ENCODE measurements at places on chromosomes 6 and 20.

DNA sequence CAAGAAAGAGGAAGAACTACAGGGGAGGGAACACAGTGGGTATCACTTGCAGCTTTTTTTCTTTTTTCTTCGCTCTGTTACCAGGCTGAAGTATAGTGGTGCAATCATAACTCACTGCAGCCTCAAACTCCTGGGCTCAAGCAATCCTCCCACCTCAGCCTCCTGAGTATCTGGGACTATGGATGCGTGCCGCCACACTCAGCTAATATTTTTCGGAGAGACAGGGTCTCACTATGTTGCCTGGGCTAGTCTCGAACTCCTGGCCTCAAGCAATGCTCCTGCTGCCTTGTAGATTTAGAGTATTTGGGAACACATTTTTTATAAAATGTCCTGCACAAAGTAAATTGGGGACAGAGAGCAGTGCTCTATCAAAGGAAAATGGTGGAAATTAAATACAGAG, 28.3 kb downstream of the PARD6B start:
- DNase-seq: no peak

DNA sequence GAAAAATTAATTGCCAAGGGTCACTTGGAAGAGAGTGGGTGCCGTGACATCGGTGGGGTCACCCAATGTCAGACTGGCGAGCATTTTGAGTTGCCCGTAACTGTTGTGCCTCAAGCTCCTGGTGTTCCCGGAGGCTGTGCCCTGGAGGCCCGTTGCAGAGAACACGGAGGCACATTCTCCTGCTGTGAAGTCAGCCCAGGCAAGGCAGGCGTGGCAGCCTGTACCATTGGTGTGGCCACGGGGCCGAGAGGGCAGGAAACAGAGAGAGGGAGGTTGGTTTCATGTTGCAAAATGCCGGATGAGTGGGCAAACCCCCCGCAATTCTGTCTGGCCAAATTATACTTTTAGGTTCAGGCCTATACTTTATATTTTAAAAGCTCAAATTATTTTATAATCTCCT, 81.2 kb downstream of the THBS2 start:
- DNase-seq: no peak

DNA sequence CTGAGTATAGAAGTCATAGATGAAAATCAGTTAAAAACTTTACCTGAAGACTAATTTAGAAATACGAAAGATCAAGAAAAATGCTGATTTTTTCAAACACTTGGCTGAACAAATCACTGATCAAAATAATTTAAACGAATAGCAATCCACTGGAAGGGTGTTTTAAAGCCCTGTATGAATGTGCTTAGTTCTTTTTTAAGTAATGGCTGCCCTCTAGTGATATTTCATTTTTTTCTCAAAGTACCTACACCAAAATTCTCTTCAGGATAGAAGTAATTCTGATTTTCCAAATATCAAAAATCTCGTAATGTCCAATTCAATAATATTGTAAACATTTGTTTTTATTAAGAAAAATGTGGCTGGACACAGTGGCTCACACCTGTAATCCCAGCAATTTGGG, 32.5 kb downstream of the AKAP7 start:
- DNase-seq: no peak

GRCh38 chr6:118197539-118197938, 290.5 kb downstream of the SLC35F1 start:
- DNase-seq: no peak

DNA sequence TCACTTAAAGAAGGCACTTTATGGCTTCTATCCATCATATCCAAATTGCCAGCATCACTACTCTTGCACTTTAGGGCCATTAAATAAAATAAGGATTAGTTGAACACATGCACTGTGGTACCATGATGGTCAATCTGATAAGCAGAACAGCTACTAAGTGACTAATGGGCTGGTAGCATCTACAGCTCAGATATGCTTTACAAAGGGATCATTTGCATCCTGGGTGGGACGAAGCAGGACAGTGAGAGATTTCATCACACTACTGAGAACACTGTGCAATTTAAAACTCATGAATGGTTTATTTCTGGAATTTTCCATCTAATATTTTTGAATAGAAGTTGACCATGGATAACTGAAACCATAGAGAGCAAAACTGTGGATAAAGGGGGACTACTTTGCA, 25.1 kb upstream of the ZSCAN9 start:
- DNase-seq: no peak

Measured in nucleus accumbens (tissue), 56 donors.